ENCODE measurements at places on chromosomes 5 and 9.
A peak's percentile ranks its signal among the peaks of the same experiment; 100 is the strongest.

DNA sequence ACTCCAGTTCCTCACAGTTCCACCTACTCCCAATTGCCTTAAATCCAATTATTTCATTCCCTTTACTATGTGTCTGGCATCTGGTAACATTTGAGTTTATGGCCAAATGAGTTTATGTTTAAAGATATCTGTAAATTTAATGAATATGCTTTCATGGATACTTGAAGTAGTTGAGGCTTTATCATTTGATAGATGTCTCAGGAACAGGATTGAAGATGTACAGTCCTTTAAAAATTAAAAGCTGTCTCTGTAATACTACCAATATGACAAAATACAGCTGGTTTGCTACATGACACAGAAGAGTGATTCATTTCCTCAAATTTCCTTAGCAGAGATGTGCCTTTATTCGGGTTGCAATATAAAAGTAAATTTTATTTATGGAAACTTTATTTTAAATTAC lies 2326.0 kb upstream of the ACO1 start:
- DNase-seq: no peak

DNA sequence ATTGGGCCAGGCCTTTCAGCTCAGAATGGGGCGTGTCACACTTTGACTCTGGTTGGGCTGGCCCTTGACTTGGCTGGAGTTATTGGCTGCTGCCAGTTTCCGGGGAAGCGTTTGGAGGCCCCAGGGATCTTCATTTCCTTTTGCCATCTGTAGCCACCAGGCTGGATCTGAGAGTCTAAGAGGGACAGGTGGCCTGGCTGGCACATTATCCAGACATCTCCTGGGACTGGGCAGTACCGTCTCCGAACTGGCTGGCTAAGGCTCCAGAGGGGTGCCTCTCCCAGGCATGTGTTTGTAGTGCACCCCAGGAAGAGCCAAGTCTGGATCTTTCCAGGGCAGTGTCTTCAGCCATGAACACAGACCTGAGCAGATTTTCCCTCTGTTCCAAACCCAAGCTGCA lies 9.7 kb upstream of the JADE2 start:
- DNase-seq: no peak

DNA sequence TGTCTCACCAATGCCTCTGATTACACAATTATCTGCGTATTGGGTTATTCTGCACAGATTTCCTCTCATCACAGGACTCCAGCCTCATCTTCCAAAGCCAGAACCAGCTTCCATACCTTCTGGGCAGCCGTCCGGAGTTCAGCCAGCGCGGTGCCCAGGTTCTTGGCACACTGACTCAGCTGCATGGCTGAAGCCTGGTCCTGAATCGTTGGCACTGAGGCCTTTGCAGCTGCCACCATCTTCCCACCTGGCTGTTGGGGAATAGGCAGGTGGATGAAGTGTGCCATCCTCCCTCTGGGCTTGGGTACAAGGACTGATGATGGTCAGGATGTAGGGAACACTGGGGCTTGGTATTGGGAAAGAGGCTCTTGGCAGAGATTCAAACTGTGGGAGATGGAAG lies 17.9 kb downstream of the TLN1 start:
- peak; percentile 23 for DNase-seq

GRCh38 chr5:157900644-157901043 lies 41.7 kb upstream of the CLINT1 start:
- DNase-seq: no peak

- peak; percentile 77 for DNase-seq
These were observed 47.8 kb upstream of the PSD2 start for GRCh38 chr5:139747583-139748504.

DNA sequence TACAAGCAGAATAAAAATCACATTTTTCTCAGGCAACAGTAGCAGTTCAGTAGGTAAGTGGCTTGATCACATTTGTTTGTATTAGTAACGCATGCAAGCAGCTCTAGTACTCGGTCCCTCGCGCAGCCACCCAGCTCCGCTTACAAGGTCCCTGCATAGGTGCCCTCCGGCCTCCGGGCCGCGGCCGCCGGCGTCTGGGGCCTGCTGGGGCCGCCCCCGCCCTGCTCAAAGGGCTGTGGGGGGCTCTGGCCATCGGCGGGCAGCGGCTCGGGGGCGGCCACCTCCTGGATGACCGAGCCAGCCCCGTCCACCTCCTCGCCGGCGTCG lies 50.2 kb upstream of the UBAC1 start:
- DNase-seq: no peak

GRCh38 chr5:54630738-54631359 lies 113.3 kb downstream of the SNX18 start:
- peak; percentile 74 for DNase-seq

- DNase-seq: no peak
These were observed 409.7 kb downstream of the IRX1 start for GRCh38 chr5:4005335-4005734.

GRCh38 chr5:181036816-181037364 lies 3.2 kb upstream of the BTNL9 start:
- DNase-seq: no peak

Data from right cardiac atrium (tissue), 5 donors.